Activated T-helper 2 cell treated with anti-CD3 and anti-CD28 coated beads, Interferon-gamma antibody, Interleukin-2, Interleukin-4, amounts not matched to agents 10 μg/mL and 5 μg/mL and 100 μg/mL, durations not matched to agents 14 hours and 24 hours and 36 hours (primary cell): ENCODE measurements at places on chromosomes 11 and 22. TPM values are rescaled to one million over a fixed set of nuclear protein-coding genes. Genes with fewer than 3 reads are reported as not detected.

- DNase-seq = peak; percentile 90
- peaks cover 41% of the 10 kb centered on the region for H3K36me3 ChIP-seq
- H3K4me3 ChIP-seq = peak within 1 kb of the TSS; percentile 97
- H3K27me3 ChIP-seq = no peaks in the 10 kb centered on the region
- H3K4me1 ChIP-seq = peaks cover 47% of the 10 kb centered on the region
- H3K27ac ChIP-seq = peak within 1 kb of the TSS; percentile 87
Measured at GRCh38 chr11:65572356-65573051, at the start of gene FAM89B. FAM89B (plus strand) TSS chr11:65572538; CDS start chr11:65572670, 132 bp downstream.

DNA sequence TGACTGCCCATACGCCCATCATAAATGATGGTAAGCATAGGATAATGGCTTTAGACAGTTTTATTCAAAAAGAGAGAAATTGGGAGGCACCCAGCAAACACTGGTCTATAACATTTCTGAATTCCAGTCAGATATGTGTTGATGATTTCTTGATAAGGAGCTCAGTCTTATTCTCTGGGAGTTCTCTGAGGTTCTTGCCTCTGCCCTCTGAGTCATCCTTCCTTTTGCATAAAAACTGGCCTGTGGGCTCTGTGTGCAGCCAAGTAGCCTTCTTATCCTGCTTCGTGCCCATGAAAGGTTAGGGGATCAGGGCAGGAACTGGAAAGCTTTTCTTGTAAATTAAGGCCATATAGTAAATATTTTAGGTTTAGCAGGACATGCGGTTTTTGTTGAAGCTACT is 48.9 kb downstream of the FAR1 start:
- H3K27me3 ChIP-seq = no peaks in the 10 kb centered on the region
- peaks cover 11% of the 10 kb centered on the region for H3K4me1 ChIP-seq
- peaks cover 55% of the 10 kb centered on the region for H3K36me3 ChIP-seq
- H3K27ac ChIP-seq = no peak overlapping the region
- no peak for DNase-seq
- H3K4me3 ChIP-seq = no peak overlapping the region

DNA sequence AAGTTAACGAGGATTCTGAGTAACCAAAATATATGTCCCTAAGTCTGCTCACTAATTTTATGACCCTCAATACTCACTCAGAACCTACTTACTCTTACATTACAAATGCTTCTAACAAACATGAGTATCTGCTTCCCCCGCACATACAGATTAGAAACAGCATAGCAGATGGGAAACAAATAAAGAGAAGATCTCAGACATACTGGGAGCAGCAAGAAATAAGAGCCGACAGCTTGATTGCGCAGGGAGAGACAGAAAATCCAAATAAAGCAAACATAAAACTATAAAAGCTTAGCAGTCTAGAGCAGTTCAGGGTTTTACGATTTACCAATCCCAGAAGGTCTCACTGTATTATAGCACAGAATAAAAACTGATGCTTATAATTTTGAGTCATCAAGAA is 89.1 kb upstream of the DBX1 start:
- H3K36me3 ChIP-seq = no peaks in the 10 kb centered on the region
- H3K27me3 ChIP-seq = peaks cover 12% of the 10 kb centered on the region
- H3K4me1 ChIP-seq = no peaks in the 10 kb centered on the region
- no peak overlapping the region for H3K4me3 ChIP-seq

GRCh38 chr11:128188346-128189004 is 398.9 kb downstream of the ETS1 start:
- peaks cover 28% of the 10 kb centered on the region for H3K36me3 ChIP-seq
- H3K27me3 ChIP-seq = no peaks in the 10 kb centered on the region
- no peak overlapping the region for H3K4me3 ChIP-seq
- H3K4me1 ChIP-seq = peaks cover 29% of the 10 kb centered on the region
- no peak for DNase-seq

The ARSA gene
- 25.0 TPM in 2 replicates for total RNA-seq

The LIF gene
- total RNA-seq = 919 and 932 TPM in 2 replicates
